ENCODE measurements at places on chromosomes 1 and 21.

DNA sequence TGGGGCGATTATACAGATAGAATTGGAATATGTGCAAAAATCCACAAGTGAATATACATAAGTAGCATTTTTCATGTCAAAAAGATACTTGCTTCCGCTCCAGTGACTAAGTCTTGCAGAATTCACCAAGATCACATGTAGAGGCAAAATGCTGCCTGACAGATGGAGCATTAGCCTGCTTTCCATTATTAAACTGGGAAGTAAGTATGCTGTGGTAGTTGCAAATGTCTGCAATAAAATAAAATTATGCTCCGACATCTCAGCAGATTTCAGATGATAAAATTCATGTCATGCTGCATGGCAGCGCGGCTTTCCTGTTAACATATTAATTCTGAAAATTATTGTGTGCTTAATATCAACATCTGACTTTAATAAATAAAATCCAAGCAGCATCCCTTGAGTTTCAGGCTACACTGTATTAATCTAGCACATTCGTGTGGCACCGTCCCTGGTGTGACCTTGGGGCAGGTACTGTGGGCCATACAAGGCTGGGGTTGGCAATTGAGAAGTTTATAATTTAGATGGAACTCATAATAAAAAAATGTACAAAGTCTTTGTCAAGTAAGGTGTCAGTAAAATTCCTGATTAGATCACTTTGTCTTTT, 366.4 kb upstream of the ZP4 start:
- no peak for DNase-seq

DNA sequence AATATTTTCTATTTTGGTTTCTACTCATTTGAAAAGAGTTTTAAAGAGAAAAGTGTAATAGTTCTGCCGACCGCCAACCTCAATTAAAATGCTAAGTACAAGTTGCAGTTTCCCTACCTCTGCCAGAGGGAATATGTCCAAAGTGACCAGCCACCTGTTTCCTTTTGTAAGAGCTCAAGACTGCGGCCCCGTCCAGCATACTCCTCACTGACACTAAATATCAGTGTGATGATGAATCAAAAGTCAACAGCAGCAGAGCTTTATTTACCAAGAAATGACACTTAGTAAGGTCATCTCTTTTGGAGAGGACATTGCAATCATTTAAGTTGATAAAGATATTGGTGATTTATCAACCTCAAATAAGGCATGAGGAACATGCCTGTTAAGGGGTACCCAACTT, 57.4 kb upstream of the NRIP1 start:
- DNase-seq = no peak

- DNase-seq = no peak
Measured at GRCh38 chr1:90854397-90854924, 137.4 kb upstream of the BARHL2 start.

DNA sequence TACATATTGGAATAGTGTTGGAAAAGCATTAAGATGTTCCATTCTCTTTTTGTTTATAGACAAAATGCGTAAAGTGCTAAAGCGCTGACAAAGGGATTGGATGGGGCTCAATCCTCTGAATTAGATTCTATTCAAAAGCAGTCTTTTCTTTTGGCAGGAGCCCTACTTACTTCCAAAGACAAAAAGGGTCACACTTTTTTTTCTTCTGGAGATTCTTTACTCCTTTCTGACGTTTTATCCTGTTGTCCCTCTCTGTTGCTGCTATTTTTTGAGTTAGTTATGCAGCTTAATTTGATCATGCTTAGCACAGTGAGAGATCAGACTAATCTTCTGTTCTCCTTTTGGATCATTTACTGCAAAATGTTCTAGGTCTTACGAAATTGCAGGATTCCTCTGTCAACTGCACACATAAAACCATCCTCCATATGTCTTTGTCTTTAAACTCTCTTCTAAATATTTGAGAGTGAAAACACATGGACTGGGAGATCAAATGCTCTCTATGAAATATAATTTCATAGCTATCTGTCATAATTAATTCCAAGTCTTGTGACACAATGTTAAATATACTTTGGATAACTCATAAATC, 656.4 kb upstream of the ADGRL2 start:
- no peak for DNase-seq

GRCh38 chr1:21319447-21320407, 29.5 kb upstream of the ECE1 start:
- peak; percentile 80 for DNase-seq

- no peak for DNase-seq
Measured at GRCh38 chr21:29189353-29189752, 58.9 kb downstream of the MAP3K7CL start.

- DNase-seq = no peak
Measured at GRCh38 chr1:44283524-44284173, 70.4 kb downstream of the DMAP1 start.

DNA sequence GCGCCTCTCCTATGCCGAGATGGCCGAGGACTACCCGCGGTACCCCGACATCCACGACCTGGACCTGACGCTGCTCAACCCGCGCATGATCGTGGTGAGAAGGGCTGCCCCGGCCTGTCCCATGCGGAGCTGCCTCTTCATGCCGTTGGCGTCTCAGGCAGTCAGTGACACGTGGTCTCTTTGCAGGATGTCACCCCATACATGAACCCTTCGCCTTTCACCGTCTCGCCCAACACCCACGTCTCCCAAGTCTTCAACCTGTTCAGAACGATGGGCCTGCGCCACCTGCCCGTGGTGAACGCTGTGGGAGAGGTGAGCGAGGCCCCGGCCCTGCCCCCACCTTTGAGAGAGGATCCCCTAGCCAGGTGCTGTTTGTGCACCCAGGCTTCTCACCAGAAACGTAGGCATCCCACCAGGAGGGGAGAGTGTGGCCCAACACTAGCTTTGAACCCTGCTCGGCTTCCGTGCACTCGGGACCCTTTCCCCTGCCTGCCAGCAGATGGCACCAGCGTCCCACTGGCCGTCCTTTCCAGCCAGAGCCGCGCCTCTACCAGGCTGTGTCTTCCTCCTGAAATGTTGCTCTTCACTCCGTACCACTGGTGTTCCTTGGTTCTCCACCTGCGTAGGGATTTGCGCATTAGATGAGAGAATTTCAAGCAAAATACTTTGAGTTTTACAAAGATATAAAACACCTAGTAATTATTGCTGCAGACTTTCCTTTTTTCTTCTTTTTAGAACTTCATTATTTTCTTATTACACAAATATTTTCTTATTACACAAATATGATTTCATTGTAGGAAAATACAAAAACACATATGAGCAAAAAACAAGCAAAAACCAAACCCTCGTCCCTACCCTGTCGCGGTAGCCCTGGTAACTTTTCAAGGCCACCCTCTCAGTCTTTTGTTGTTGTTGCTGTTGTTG, 9.0 kb downstream of the NPPA start:
- DNase-seq = peak; percentile 87

DNA sequence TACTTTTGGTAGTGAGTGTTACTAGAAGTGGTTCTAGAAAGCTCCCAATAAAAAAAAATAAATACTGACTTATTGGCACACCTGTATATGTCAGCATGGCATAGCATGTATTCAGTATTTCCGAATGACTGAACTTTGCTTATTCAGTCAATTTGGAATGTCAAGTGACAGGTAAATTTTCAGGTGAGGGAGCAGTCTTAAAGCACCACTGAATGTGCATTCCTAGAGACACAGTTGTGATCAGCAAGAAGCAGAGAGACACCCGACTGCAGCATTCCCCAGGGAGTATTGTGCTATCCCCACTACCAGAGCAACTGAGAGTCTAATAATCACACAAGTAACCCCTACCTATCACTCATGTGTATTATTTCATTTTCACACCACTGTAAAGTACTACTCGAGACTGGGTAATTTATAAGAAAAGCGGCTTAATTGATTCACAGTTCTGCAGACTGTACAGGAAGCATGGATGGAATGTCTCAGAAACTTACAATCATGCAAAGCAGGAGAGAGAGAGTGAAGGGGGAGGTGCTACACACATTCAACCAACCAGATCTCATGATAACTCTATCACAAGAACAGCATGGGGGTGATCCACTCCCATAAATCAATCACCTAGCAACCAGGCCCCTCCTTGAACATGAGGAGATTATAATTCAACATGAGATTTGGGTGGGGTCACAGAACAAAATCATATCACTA, 201.5 kb downstream of the TBX15 start:
- DNase-seq = no peak

DNA sequence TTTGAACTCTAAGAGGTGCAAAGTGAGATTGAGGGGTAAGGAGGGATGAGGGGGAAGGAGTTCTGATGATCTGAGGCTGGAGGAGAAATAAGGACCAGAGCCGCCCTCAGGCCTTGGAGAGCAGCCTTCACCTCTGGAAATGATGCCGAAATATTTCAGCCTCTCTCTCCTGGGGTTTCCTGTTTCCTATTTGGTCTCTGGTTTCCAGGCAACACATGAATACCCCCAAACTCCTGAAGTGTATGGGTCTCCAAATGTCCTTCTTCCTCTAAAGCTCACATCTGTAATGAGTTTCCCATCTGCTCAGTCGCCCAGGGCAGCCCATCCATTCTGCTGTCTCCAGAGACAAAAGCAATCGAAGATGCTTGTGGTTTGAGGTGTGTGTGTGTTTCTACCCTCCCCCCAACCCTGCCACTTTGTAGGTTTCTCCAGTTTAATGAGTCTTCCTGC, 52.0 kb upstream of the FAM20B start:
- DNase-seq = no peak

DNA sequence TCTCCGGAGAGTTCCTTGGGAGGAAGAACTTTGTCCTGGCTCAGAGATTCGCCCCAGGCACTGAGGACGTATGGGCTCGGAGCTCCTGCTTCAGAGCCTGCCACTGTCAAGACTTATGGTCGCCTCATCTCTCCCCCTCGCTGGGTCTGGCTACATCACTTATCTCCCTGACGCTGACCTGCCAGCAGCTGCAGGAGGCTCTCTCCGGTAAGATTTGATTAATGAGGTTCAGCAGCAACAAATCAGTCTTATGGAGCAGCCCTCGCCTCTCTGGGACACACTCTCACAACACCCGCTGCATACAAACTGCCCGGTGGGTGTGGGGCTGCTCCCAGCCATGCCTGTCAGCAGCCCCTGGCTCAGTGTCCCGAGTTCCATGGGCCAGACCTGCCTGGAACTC, 297.8 kb downstream of the RRAGC start:
- no peak for DNase-seq

GRCh38 chr1:87735750-87736149, 407.1 kb downstream of the LMO4 start:
- DNase-seq = no peak

- DNase-seq = no peak
Measured at GRCh38 chr21:34126691-34127090, 53.3 kb downstream of the MRPS6 start.

- DNase-seq = peak; percentile 30
Measured at GRCh38 chr1:226697151-226697928, 41.7 kb downstream of the ITPKB start.

GRCh38 chr1:2103901-2104590, 53.8 kb downstream of the PRKCZ start:
- DNase-seq = no peak

DNA sequence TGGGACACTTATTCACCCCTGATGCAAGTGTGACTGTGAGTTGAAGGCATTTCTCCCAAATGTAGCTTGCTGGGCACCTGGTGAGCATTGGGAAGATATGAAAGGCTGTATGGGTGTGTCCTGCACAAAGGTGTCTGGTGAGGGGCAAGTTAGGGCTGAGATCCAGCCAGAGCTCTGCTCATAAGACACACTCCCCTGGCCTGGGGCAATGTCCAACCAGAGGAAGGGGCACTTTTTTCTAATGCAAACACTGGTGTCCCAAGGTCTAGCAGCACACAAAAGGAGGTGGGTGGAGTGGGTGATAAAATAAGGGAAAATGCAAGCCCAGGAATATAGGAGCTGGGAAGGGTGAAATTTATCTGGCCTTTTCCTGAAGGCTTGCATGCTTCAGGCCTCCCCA, 57.0 kb upstream of the TRABD2B start:
- no peak for DNase-seq

Data from hematopoietic multipotent progenitor cell treated with erythropoietin and hydrocortisone succinate and interleukin-3 and kit ligand, for 4 days (in vitro differentiated cells).